Mononuclear cell (primary cell): ENCODE measurements at places on chromosomes 4 and X. TPM values are rescaled to one million over a fixed set of nuclear protein-coding genes. Genes with fewer than 3 reads are reported as not detected.

Gene NEUROG2
- not detected for total RNA-seq

Gene RPS6KA6
- 0.21 TPM for total RNA-seq

Gene TRPC3
- 0.31 TPM for total RNA-seq

Gene PABPC5
- total RNA-seq, result not detected
